Cortex of kidney (tissue), 1 donor: ENCODE measurements at places on chromosomes 5 and 9.

DNA sequence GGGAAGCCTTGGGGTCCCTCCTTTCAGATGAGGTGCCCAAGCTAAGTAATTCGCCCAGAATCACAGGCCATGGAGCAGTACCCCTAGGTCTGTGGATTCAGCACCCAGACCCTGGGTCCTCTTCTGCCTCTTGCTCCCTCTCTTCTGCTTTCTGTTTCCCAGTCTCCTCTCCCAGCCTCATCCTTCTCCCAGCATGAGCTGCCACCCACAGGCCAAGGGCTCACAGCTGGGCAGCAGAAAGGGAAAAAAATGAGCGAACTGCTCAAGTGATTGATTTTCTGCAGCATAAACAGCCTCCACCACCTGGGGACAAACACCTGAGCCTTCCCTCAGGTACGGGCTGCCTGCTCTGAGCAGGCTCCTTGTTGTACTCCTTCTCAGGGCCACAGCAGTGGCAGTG, 113.9 kb upstream of the SAP30L start:
- DNase-seq = no peak

GRCh38 chr9:761793-762560, 79.5 kb upstream of the DMRT1 start:
- no peak for DNase-seq

GRCh38 chr9:84324811-84325210, 15.7 kb downstream of the SLC28A3 start:
- DNase-seq = no peak

DNA sequence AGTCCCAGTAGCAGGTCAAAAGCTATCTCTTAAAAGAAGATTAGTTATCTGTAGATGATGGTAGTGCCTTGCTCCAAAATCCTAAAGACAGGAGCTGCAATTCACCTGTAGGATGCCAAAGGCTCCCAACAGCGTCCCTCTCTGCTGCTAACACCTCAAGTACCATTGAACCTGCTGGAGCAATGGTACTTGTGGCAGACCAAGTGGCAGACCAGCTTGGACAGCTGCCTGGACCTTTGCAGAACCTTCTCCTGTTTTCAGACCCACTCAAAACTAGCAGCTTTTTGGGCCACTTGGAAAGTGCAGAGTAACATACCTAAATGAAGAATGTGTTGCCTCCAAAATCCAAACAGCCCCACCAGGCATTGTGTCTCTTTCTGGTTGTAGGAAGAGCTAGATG, 6.9 kb upstream of the CCDC180 start:
- no peak for DNase-seq

DNA sequence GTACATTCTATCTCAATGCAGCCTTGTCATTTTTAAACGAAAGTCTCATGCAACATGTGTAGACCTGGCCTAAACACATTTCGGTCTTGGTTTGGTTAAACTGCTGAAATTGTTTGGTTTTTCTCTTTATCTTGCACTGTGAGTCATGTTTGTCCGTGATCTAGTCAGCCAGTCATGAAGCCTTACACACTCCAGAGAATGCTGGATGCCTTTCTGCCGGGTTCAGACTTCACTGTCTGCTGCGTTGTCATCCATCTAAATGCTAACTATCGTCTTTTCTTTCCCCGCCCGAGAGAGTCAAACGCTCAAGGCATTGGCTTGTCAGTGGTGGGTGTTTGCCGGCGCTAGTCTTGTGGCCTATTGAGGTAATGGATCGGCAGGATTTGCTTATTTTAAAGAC, 1194.6 kb upstream of the WWC1 start:
- DNase-seq = no peak

- no peak for DNase-seq
These were observed 158.5 kb downstream of the TRPM3 start for GRCh38 chr9:70962761-70963440.
